ENCODE measurements at places on chromosomes 5 and 9.

DNA sequence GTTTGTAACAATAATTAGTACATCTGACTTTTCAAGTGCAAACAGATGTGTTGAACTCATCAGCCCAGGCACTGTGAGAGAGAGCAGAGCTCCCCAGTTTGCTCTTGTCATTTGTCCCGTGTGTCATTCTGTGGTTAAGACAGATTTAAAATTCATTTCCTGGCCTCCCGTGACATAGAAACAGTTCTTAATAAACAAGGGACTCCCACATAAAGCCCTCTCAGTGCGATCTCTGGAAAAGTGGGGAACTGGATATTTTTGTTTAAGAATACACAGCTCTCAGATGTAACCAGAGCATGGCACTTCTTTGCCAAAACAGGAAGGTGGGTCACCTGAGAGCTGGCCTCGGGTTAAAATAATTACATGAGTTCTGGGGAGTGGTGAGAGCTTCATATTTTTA is 58.6 kb downstream of the PRKACG start:
- no peak for DNase-seq

GRCh38 chr9:92846662-92847145 is 31.1 kb downstream of the ZNF484 start:
- no peak for DNase-seq

- no peak for DNase-seq
These were observed 55.9 kb upstream of the EGFL7 start for GRCh38 chr9:136606687-136607333.

DNA sequence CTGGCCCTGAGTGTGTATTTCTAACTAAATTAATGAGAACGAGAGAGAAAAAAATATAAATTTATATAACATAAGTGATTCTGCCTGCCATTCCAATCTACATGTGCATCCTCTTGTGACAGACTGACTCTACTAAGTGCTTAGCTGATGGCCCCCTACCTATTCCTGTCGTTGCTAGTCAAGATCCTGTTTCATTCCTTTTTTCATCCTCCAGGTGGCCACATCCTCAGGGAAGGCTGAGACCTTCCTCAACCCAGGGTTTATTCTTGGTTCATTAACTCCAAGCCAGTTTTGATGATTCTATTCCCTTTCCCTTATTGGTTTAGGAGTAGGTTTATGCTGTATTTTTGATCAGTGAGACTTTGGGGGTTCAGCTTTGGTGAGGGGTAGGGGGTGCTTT is 201.3 kb downstream of the C9orf152 start:
- DNase-seq = no peak

DNA sequence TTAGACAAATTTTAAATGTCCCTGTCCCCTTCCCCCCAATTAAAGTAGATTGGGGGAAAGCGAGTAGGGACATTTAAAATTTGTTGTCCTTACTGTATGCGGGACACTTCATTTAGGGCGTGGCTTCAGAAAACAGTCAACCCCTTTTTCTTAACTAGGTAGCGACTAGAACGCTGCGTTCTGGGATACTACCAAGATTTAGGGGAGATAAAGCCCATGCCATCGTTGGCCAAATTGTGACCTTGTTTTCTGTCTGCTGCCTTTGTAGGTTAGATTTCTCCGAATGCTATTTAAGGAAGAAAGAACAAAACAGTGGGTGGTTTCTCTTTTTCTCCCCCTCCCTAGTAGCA is 1.2 kb downstream of the CKS2 start:
- DNase-seq = no peak

- no peak for DNase-seq
These were observed 114.3 kb downstream of the ARHGEF28 start for GRCh38 chr5:73740274-73740790.

GRCh38 chr5:107945061-107945460 is 274.3 kb upstream of the EFNA5 start:
- DNase-seq = no peak

DNA sequence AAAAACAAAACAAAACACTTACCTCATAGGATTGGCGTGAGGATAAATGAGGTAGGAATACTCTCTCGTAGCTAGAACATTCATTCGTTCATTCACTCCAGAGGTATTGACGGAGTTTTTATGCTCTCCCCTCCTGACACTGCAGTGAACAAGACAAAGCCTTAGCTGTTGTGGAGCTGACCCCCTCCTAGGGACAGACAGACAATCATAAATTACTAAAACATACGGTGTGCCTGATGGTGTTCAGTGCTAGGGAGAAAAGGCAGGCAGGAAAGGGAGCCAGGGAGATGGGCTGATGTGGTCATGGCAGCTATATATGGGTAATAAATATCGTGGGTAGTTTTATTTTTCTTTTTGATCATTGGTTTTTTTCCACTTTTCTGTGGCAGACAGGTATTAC is 5.7 kb upstream of the BRD3 start:
- DNase-seq = no peak

- no peak for DNase-seq
These were observed 108.7 kb downstream of the RXRA start for GRCh38 chr9:134434894-134435506.

DNA sequence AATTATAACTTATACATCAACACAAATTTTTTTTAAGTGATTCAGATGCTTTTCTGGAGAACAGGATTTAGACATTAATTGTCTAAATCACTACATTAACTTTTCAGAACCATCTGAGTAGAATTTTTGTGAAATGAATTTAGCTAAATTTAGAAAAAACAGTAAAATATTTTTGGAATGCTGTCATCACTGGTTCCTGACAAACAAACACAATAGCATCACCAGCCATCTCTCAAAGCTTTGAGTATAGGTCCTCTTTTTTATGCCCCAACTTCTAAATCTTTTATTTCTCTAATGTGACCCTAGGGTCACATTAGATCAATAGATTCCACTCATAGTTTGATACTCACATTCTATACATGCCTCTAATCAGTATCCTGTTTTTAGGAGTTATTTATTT is 104.6 kb downstream of the PRR16 start:
- DNase-seq = no peak

- DNase-seq = no peak
These were observed 42.6 kb upstream of the KCNN2 start for GRCh38 chr5:114319236-114319635.

DNA sequence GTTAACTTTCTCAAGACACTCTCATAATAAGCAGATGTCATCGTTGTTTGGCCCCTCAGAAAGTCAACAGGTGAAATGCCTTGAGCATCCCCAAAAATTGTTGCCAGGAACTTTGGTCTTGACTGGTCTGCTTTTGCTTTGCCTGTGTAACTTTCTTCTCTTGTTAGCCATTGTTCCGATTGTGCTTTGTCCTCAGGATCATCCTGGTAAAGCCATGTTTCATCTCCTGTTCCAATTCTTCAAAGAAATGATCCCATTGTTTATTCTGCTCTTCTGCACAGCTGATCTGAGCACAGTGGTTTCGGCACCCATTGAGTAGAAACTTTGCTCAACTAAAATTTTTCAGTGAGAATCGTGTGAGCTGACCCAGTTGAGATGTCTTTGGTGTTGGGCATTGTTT is 8.1 kb upstream of the ZBED3 start:
- DNase-seq = no peak

GRCh38 chr5:94498199-94498598 is 120.2 kb downstream of the KIAA0825 start:
- no peak for DNase-seq

DNA sequence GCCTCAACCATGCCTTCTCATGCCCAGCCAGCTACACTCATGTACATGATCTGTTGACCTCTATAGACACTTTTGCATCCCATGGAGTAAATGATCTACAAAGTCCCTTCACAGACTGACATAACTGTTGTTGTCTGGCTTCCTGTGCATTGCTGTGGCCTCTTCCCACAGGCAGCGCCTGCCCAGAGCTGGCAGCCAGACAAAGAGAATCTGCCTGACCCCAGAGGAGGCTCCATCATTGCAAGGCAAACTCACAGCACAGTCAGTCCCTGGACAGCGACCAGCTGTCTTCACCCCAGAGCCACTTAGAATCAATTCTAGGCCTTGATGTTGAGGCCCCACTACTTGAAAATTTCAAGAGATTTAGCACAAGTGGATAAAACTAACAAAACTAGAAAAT is 65.5 kb downstream of the INSYN2B start:
- DNase-seq = no peak

GRCh38 chr9:7982907-7983306 is 183.3 kb upstream of the DMAC1 start:
- DNase-seq = no peak

DNA sequence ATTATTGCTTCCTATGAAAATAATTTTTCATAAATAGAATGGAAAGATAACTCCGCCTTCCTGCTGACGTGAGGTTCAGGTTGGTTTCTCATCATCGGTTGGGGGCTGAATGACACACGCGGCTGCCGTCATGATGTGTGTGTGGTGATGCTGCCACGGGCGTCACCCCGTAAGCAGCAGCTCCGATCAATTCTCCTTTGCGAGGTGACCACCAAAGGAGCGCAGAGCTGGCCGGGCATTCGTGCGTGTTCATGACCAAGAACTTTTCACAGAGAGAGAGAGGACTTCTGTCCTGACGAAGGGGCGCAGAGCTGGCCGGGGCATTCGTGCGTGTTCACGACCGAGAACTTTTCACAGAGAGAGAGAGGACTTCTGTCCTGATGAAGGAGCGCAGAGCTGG is 30.3 kb downstream of the SURF6 start:
- DNase-seq = no peak

DNA sequence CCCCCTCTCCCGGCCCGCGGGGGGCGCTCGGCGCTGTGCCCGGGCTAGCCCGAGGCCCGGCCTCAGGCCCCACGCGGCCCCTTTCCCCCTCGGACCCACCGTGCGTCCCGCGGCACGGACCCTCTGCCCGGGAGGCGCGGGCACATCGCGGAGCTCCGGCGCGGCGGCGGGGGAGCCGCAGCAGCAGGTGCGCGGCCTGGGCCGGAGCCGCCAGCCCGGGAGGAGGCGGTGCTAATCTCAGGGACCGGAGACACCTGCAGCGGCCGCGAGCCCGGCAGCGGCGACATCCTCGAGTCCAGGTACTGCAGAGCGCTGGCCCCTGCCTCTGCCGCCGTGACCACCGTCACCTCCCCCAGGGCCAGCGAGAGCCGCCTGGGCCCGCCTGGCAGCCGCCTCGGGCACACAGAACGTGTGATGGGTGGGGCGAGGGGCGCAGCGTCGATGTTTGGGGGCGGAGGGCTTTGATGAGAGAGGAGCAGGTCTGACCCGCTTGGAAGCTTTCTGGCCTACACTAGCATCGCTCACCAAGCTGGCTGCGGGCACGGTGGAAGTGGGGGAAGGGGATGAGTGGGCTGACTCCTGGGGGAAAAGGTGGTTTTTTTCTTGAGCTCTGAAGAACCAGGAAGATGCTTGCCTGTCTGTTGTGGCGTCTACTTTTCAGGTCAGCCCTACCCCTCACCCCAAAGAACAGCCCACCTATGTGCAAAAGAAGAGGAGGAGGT is 524 bp downstream of the CYFIP2 start:
- no peak for DNase-seq

- no peak for DNase-seq
These were observed 22.3 kb upstream of the DPYSL3 start for GRCh38 chr5:147532156-147532555.

DNA sequence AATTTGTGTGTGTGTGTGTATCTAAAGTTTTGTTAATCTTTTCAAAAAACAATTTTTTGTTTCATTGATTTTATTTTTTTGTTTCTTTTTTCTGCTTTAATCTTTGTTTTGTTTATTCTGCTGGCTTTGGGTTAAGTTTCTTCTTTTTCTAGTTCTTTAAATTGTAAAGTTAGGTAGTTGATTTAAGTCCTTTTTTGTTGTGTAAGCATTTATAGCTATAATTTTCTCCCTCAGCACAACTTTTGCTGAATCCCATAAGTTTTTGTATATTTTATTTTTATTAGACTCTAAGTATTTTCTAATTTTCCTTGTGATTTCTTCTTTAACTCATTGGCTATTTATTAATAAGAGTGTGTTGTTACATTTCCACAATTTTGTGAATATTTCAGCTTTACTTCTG is 34.9 kb downstream of the GABRA6 start:
- no peak for DNase-seq

DNA sequence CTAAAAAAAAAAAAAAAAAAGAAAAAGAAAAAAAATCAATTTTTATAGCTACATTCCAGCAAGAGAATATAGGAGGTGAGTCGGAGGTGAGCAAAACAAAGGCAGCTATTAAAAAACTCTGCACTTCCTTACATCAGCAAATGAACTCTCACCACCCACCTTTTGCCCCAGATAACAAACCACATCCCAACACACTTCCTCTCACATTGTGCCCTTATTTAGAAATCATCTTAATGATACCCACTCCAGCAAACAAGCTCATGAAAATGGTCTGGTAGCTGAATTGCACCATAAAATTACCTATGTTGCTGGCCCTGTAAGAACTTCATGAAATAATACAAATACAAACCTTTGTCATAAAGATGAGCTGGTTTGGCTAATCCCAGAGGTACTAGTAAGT is 82.9 kb downstream of the CEMIP2 start:
- DNase-seq = no peak

DNA sequence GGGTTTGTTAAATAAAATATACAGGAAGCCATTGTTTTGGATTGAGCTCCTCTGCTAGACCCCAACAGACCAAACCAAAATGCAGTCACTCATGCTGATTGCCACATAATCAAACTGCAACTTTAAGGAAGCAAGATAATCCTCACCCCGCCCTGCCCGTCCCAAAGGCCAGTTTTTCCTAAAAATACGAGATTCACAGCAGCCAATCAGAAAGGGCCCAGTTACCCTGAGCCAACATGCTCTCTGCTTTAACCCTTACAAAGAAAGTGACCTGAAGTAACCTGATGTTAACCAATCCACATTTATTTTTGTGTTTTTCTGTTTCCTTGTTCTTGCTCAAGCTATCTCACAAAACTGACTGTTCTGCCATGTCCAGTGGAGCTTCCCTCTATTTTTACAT is 21.5 kb upstream of the RNF20 start:
- no peak for DNase-seq

DNA sequence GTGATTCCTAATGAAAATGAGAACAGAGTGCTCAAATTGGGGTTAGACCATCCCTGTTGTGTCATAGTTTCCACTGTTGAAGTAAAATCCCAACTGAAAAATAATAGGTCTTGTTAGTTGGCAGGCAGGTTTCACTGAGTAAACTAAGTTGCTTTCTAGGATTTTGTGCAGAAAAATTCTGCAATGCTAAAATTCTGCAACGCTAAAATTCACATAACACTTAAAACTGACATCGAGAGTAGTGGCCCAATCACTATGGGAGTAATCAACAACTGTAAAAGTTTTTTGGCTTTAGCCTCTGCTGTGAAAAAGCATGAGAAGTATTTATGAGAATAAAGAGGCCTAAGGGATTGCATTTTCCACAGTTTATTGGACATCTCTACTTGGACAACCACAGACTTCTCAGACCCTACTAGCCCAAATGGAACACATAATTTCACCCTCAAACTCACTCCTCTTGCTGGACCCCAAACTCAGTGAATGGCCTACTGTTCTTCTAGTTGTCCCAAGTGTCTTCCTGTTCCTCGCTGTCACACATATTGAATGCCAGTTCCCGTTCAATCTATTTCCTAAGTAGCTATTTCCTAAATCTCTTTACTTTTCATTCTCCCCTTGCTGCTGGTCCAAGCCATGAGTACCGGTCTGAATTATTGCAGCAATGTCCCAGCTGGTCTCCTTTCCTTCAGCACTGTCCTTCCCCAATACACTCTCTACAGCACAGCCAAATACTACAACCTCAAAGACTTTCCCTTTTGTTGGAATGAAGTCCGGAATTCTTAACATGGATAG is 355.4 kb downstream of the PDE4D start:
- DNase-seq = no peak

Data from stimulated activated CD8-positive, alpha-beta memory T cell treated with anti-CD3 and anti-CD28 coated beads, Interleukin-7, amount 100 ng/mL, for 1 hour (primary cell).